ENCODE measurements at places on chromosomes 11 and 22. TPM values are rescaled to one million over a fixed set of nuclear protein-coding genes. Genes with fewer than 3 reads are reported as not detected.

DNA sequence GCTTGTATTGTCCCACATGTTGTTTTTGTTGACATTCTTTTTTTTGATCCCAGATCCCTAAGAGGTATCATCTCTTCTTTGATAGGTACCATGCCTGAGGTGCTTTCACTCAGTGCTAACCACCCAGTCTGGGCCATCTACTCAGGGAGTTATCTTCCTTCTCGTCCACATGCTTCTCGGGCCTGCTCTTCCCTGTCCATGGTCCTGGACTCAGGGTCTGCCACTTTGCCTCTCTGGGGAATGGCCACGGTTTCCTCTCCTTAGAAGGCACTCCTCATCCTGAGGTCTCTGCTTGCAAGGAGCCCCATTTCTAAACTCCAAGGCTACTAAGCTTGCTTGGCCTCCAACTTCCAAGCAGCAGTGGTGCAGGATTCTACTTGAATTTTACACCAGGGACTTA, 227.0 kb upstream of the NCAM1 start:
- H3K4me3 ChIP-seq, result no peak overlapping the region
- H3K27ac ChIP-seq, result no peak overlapping the region
- peak; percentile 31 for DNase-seq
- peaks cover 3% of the 10 kb centered on the region for H3K27me3 ChIP-seq
- H3K36me3 ChIP-seq, result no peaks in the 10 kb centered on the region

GRCh38 chr11:36235750-36236149, 53.5 kb downstream of the COMMD9 start:
- no peak overlapping the region for H3K27ac ChIP-seq
- no peaks in the 10 kb centered on the region for H3K27me3 ChIP-seq
- H3K36me3 ChIP-seq, result peaks cover 14% of the 10 kb centered on the region

GRCh38 chr11:65791719-65792213, 4.9 kb downstream of the OVOL1 start:
- no peaks in the 10 kb centered on the region for H3K36me3 ChIP-seq
- H3K4me1 ChIP-seq, result peaks cover 4% of the 10 kb centered on the region
- H3K4me3 ChIP-seq, result no peak overlapping the region
- no peak overlapping the region for H3K27ac ChIP-seq

DNA sequence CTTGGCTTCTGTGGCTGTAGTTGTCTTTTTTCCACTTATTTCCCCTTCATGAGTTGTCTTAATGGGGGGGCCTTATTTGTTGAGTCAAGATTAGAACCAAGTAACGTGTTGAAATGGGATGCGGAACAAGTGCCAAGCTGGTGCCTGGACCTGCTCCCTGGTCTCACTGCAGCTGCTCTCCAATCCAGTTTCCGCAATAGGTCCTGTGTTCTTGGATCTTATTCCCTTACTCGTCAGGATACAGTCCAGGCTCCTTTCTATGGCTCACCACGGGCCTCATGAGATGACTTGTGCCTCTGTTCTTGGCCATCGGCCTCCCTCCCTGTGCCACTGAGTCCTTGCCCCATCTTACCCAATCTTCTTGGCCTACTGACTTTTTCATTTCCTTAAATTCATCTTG, 159.6 kb upstream of the CADM1 start:
- H3K27ac ChIP-seq, result no peak overlapping the region
- no peak overlapping the region for H3K4me3 ChIP-seq
- DNase-seq, result no peak
- no peaks in the 10 kb centered on the region for H3K36me3 ChIP-seq
- H3K27me3 ChIP-seq, result peaks cover 70% of the 10 kb centered on the region

- DNase-seq, result no peak
- no peak overlapping the region for H3K27ac ChIP-seq
- no peaks in the 10 kb centered on the region for H3K4me1 ChIP-seq
- H3K36me3 ChIP-seq, result no peaks in the 10 kb centered on the region
Observed at GRCh38 chr11:70252844-70253243, 17.6 kb upstream of the PPFIA1 start.

FGF3 gene
- not detected for total RNA-seq

GRCh38 chr11:35794850-35795249, 132.3 kb downstream of the TRIM44 start:
- peaks cover 3% of the 10 kb centered on the region for H3K36me3 ChIP-seq
- H3K4me1 ChIP-seq, result peaks cover 26% of the 10 kb centered on the region
- DNase-seq, result no peak
- H3K27ac ChIP-seq, result no peak overlapping the region
- H3K27me3 ChIP-seq, result no peaks in the 10 kb centered on the region

IL18 gene
- total RNA-seq, result not detected

ZP1 gene
- total RNA-seq, result not detected
